ENCODE measurements at places on chromosomes 7 and 10. TPM values are rescaled to one million over a fixed set of nuclear protein-coding genes. Genes with fewer than 3 reads are reported as not detected.

GRCh38 chr7:99109108-99110051 lies 34.5 kb downstream of the SMURF1 start:
- DNase-seq, result no peak

DNA sequence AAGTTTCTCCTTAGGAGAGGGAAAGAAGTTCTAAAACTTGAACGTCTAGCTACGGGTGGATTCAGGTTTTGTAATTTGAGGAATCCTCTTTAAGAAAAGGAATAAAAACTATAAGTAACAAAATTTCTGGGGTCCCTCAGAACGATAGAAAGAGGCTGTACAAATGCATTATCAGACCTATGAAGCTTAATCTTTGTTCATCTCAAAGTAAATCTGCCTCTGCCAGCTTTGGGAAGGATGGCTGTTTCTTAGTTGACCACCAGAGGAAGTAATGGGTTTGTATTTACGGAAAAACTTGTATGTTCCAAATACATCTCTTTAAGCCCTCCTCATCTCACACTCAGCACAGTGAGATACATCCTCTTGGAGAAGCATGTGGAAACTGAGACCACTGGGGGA lies 864 bp downstream of the PSTK start:
- no peak for DNase-seq

DNA sequence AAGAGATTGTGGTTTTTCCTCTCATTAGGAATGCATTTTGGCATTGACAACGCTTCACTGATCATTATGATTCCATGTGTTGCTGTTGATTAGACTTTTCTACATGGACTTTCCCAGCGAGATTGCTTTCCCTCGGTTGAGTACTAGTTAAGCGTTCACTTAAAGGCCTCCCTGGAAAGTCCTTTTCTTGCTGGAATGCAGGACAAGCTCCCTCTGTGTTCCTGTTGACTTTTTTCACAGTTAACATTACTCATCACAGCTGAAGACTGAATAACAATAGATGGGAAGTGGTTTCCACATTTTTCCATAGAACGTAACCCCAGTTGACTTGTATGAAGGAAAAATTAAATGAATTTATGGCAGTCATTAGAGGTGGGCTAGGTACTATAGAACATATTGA lies 2.6 kb upstream of the CAV1 start:
- DNase-seq, result no peak

DNA sequence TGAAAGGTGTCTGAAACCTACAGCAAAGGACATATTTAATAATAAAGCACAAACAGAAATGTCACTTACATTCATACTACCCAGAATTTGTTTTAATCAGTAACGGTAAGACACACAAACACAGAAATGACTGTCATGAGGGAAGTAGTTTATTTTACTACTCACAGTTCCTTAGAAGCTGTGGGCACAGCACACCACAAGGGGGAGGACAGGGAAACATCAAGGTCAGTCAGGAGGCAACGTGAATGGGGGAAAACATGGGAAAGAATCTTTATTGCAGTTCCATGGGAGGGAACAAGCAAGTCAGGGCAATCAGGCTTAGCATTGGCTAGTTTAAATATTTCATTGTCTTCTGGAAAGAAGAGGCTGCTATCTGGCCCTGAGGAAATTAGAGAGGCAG lies 123.8 kb upstream of the PDSS1 start:
- DNase-seq, result no peak

DNA sequence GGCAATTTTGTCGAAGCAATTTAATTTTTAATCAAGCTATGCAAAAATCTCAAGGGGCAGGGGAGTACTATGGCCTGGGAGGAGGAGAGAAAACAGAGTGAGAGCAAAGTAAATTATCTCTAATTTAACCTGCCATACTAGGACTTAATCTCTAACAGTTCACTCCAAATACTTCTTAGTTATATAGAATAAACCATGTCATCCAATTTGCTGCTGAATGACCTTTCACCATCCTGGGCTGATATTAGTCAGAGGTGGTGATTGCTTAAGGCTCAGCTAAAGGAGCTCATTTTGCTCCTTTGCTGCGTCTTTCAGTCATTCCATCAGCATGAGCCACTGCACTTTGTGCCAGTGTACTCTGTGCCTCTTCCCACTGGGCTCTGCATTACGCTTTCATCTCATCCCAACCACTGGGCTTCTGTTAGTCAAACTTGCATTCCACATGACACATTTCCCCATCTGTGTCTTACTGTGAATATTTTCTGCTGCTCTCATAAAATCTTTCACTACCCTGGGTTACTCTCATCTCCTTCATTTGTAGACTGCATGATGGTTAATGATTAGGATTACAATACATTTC lies 84.3 kb downstream of the CD36 start:
- DNase-seq, result peak; percentile 55

GRCh38 chr7:129066290-129067131 lies 11.6 kb upstream of the TNPO3 start:
- no peak for DNase-seq

DNA sequence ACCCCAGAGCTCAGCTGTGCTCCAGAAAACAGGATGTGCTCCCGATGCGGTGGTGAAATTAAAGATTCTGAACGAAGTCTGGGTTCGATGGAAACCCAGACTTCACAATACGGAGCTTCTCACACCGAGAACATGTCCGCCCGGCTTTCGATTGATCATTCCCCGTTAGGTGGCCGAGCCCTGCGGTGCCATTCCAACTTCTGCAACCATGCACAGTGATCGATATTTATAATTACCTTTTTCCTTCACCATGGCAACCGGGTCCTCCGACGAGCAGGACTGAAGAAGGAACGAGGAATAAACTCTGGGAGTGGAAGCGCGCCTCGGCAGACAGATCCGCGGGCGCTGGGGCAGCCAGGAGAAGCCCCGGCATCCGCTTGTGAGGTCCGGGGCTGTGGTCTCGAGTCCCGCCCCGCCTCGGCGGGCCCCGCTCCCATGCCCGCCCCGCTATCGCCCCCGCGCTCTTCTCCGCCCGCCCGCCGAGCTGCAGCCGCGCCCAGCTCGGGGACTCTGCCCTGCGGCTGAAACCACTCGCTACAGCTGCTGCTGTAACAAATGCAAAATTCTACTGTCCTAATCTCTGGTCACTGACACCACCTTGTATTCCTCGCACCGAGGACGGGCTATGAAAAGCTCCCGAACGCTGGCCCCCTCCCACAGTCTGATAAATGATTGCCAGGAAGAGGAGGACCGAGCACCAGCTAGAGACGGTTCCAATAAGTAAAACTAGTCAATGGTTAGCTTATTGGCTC lies 26.2 kb downstream of the ABLIM1 start:
- no peak for DNase-seq

DNA sequence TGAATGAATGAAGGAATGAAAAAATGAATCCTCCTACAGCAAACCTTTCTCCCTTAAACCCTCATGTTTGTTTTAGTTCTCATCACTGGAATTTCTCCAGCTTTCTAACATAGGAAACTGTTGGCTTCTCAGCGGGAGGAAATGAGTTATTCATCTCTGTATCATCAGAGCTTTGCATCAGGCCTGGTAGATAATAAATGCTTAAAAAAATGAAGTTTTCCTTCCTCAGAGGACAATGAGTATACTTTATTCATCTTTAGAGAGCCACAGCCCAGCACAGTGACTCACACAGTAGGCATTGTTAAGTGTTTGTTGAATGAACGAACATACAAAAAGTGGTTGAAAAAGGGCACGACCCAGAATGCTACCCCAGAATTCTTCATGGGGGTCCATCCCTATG lies 62.6 kb downstream of the COL13A1 start:
- DNase-seq, result no peak

DNA sequence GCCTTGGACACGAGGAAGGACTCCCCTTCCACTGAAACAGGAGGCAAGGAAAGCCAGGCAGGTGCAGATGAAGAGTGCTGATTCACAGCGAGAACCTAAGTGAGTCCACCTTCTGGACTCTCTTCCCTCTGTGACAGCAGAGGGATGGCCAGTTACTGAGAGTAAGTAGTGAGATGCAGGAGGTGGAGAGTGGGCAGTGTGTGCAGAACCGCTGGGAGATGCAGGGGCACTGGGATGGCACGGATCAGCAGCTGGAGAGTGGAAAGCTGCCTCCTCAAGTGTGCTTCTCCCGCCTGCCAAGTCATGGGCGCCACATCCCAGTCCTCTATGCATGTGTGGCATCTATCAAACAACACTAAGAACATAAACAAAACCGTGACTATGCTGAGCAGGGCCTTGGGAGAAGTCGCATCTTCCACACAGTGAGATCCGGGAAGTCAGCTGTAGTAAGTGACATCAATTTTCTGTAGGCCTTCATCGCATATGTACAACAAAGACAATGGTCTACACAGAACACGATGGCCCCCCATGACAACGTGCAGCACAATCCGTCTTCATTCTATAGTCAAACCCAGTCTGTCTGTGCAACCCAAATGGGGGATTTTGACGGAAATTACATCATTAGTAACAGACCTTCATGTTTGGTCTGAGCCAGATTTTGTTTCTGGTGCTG lies 217.4 kb upstream of the KLF14 start:
- DNase-seq, result no peak

DNA sequence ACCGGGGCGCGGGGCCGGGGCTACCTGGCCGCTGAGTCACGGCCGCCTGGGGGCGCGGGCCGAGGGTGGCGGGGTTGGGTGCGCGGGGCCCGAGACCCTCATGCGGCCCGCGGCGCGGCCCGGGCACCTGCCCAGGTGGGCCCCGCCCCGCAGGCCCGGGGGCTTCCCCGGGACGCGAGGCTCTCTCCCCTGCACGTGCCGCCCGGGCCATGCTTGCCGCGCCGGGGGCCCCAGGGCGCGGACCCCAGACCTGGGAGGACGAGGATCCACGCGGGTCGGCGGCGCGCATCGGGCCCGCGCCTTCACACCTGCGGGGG lies 402 bp downstream of the MAFK start:
- DNase-seq, result no peak

- DNase-seq, result no peak
Measured at GRCh38 chr10:29749150-29749549, 114.4 kb upstream of the SVIL start.

DNA sequence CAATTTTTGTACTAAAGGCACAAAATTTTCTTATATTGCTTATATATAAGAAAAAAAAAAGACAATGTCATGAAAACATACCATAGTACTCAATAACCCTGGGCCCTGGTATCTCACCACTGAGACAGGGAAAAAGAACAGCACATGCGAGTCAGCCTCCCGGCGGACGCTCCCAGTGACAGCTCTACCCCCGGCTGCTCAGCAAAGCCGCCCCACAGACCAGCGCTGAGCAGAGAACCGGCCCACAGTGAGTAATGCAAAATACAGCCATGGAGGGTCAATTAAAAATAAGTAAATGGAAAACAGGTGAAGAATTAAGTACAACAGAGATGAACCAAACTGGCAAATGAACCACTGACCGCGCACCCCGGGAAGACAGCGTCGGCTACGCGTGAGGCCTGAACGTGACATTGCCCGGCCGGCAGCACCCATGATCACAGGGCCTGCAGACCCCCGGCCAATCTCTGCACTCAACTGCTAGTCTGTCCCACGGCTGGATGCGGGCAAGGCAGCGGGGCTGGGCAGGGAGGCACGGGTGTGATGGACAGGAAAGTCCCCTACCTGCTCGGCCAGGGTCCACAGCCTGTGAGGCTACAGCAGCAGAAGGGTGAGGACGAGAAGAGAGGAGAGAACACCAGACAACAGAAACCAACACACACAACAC lies 175.9 kb downstream of the ZMYND11 start:
- DNase-seq, result no peak

- no peak for DNase-seq
Measured at GRCh38 chr10:62748386-62748785, 56.1 kb upstream of the ADO start.

- no peak for DNase-seq
Measured at GRCh38 chr10:15747632-15748031, 27.9 kb upstream of the ITGA8 start.

DNA sequence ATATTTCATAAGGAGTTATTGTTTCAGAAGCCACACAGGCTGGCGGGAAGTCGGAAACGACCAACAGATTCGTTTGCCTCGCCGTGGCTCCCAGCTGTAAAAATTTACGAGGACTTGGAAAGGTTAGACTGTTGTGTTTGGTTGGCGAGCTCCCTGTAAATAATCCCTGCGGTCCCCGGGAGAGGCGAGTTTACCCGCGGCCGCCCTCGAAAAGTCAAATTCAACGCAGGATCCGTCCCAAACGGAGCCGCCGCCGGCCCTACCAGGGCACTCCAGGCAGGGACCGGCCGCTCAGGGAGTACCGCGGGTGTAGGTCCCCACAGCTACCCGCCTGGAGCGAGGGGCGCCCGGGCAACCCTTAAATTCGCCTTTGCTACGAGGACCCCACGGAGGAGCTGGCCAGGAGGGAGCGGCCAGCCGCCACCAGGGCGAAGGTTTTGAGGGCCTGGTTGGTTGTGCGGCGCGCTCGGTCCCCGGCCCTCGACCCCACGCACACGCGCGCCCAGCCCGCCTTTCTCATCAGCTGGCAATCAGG lies 726 bp upstream of the HOXA9 start:
- DNase-seq, result no peak

DNA sequence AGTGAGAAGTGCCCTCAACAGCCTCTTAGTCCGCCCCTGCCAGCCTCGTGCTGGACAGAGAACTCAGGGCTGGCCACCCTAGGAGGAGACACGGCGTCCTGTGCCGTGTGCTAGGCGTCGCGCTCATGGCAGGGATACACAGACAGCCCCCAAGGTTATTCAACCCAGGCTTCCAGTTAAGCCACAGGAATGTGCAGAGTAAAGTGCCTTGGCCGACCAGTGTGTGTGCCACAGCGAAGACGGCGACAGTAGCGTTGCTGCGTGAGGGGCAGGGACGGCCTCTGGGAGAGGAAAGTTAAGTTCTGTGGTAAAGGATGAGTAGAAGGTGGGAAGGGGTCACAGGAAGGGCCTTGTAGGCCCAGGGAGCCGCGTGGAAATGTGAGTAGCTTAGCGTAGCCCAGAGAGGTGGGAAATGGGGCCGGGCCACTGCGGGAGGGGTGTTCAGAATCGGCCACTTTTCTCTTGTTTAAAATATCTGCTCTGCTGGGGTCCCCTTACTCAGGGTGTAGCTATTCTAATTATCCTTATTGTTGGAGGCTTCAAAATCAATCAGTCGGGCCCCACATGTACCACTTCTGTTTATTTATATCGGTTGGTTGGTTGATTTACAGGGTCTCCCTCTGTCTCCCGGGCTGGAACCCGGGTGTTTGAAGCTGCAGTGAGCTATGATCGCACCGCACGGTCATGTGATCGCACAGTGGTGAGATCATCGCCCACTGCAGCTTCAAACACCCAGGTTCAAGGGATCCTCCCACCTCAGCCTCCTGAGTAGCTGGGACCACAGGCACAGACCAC lies 24.5 kb downstream of the TMEM120A start:
- no peak for DNase-seq

- DNase-seq, result no peak
Measured at GRCh38 chr10:43930243-43930642, 281.6 kb upstream of the ZNF32 start.

- no peak for DNase-seq
Measured at GRCh38 chr7:42606193-42606905, 305.5 kb downstream of the C7orf25 start.

DNA sequence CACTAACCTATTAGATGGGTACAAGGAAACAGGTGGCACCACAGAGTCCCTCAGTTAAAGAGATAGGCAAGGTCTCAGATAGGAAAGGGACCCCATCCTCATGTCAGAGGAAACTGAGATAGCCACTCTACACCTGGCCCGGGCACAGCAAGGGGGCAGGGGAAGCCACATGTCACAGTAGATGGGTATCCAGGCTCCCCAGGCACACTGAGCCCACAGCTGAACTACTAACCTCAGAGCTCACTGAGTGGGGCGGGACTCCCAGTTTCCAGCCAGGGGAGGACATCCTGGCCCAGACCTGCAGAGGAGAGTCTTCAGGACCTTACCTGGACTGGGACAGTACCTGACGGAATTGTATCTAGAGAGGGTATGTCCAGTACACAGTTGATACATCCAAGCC lies 3.7 kb upstream of the CDHR1 start:
- no peak for DNase-seq

FAM180A gene
- 1.9 TPM for total RNA-seq

SBDS gene
- total RNA-seq, result 159 TPM

NCF1 gene
- total RNA-seq, result 55.3 TPM

CAMK2G gene
- 17.2 TPM for total RNA-seq

Measured in omental fat pad (tissue), 4 donors.